ENCODE measurements at places on chromosomes 3 and 15. TPM values are rescaled to one million over a fixed set of nuclear protein-coding genes. Genes with fewer than 3 reads are reported as not detected.

DNA sequence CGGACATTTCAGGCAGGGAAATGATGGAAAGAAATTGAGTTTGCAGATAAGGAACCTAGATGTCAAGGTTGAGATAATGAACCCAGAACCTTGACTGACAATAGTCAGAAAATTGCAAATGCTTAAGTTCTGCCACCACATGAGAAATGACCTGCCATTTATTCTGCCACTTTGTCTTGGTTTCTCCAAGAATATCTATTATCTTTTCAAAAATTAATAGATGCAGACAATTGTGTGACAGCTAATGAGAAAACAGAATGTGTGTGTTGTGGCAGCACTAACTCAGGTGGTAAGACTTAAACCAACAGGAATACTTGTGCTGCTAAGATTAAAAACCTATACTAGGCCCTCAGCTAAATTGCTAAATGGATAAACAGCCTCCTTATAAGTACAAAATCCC, 52.3 kb downstream of the CADPS start:
- DNase-seq: no peak

DNA sequence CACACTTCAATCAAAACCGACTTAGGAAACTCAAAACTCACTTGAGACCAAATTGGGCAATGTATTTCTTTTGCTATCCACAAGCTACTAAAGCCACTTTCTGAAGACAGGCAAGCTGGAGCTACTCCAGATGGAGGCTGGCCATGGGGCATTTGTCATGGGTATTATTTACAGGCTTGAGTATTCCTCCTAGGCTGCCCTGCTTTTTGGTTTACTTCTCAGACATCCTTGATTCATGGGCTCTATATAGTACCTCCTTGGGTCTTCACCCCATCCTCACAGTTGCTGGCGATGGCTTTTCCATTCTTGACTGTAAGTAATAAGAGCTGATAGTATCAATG, 18.6 kb upstream of the SYNM start:
- DNase-seq: no peak

DNA sequence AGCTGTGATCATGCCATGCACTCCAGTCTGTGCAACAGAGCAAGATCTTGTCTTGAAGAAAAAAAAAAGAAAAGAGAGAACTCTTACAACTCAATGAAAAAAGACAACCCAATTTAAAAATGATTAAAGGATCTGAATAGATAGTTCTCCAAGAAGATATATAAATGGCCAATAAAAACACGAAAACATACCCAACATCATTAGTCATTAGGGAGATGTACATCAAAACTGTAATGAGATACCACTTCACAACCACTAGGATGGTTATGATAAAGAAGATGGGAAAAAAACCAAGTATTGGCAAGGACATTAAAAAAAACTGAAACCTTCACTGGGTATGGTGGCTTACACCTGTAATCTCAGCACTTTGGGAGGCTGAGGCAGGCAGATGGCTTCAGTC, 2.4 kb upstream of the PRKCI start:
- DNase-seq: no peak

Gene PDE12
- 14.4 TPM for polyA plus RNA-seq

GRCh38 chr3:107633327-107634098, 110.8 kb downstream of the BBX start:
- DNase-seq: no peak

DNA sequence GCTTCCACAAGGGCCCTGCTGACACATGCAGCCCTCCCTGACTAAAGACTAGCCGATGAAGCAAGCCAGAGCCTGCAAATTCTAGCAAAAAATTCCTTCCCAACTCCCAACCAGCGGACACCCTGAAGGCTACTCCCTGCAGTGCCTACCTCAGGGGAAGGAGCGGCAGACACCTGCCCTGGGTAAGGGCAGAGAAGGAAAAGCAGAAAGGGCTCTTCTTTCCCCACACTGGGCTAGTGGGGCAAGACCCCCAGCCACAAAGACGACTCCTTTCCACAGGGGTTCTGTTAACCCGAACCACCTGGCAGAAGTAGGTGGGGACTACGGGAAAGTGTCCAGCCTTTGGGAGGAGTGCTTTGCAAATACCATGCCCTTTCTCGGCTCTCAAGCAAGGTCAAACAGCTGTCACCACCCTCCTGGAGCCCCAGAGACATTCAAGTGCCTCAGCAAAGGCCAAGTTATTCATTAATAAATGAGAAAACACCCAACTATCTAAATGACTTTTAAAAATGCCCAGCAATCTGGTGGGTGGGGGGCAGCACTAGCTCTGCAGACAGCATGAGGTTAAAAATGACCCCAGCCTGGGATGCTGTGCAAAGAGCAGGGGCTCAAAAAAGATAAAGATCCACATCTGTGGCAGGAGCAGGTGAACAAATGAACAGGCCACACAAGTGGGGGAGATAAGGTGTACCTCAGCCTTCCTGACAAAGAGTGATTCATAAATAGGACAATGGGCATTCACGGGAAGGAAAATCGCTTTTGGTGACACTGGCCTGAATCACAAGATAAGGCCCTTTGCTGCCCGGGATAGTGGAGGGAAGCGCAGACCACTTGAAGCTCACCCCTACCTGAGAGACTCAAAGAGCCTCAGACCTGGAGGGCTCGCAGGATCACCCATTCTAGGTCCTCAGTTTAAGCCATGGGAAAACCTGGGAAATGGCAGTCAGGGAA, 33.0 kb downstream of the CCDC12 start:
- DNase-seq: no peak

DNA sequence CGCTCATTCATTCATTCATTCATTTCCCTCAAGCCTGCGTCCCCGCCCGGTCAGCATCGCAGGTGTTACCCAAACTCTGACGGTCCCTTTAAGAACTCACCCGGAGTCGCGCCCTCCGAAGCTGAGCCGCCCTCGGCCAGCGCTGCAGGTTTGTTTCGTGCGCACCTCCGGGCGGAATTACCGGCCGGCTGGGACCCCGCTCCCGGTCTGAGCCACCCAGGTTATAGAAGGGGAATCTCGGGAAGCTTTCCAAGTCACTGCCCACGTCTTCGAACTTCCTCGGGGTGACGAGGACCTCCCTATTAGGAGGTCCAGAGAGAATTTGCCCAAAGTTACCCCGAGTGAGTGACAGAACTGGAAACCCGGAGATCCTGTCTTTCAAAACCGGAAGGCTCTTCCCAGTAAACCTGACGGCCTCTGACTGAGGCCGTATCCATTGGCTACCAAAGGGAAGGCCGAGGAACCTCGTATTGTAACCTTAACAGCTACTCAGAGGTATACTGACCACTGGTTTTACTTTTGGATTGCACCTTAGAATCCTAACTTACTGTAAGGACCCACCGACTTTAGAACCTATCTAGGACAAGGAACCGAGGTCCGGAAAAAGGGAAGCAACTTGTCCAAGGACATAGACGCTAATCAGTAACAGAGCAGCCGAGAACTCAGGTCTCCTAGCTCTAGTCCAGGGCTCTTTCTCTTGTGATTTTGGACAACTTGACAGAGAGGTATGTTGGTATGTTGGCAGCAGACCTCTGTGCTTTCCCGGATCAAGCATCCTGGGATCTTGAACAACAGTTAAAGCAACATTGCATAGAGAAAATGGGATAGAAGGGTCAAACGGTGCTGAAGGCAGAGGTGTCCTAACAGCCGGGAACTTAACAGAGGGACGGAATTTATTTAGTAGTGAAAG, 788 bp upstream of the DLG1 start:
- peak; percentile 43 for DNase-seq

Gene FEZF2
- polyA plus RNA-seq: not detected

Gene SENP2
- polyA plus RNA-seq: 47.7 TPM
